ENCODE measurements at places on chromosomes 3 and 15. TPM values are rescaled to one million over a fixed set of nuclear protein-coding genes. Genes with fewer than 3 reads are reported as not detected.
A peak's percentile ranks its signal among the peaks of the same experiment; 100 is the strongest.

- no peak for DNase-seq
These were observed 290.8 kb downstream of the EPHB1 start for GRCh38 chr3:135085652-135086436.

- no peak for DNase-seq
These were observed 232.3 kb downstream of the TJP1 start for GRCh38 chr15:29589975-29590374.

DNA sequence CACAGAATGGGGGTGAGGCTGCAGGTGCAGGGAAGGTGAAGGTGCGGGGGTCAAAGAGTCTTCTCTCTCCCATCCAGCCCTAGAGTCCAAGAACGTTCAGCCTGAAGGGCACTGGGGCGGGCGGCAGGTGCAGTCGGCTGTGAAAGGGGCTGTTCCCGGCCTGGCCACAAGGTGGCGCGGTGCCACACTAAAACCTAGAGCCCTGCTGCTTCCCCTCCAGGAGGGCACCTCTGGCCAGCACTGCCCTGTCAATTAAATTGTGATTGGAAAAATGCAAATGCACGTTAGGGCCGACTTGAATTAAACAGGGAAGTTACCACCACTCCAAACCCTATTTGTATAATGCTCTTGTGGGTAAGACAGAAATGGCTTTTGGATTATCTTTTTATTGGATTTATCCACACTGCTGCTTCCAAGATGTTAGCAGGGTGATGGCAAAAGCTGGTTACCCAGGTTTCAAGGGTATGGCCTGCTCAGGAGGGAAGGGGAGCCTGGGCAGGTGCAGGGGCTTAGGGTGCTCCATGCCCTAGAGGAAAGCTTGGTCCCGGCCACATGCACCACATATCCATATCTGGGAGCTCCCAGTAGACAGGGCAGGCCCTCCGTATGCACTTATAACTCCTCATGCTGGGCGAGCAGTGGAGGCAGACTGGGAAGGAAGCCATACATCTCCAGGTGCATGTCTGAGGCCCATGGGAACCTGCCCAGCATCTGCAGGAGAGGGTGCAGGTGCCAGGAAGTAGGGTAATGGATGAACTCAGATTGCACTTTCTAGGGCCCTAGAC, 119.8 kb downstream of the ADCY5 start:
- DNase-seq: peak; percentile 77

- DNase-seq: no peak
These were observed 187.8 kb downstream of the TLE3 start for GRCh38 chr15:69909719-69910444.

- DNase-seq: peak; percentile 48
These were observed 76.1 kb downstream of the ISG20 start for GRCh38 chr15:88714782-88715372.

DNA sequence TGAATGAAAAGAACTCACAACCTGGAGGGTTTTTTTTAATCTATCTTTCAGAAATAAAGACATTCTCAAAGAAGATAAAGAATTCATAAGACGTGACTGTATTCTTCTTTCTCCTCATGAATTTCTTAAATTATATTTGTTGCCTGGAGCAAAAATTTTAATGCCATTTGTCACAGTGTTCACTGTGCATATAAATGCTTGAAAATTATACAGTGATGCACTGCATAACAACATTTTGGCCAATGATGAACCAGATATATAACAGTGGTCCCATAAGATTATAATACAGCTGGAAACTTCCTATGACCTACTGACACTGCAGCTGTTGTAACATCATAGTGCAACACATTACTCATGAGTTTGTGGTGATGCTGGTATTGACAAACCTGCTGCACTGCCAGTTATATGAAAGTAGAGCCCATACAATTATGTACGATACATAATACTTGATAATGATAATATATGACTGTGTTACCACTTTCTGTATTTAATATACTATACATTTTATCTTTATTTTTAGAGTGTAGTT, 67.3 kb downstream of the P2RY1 start:
- no peak for DNase-seq

The SPINK8 gene
- total RNA-seq: not detected

The TLR9 gene
- 1.3 TPM for total RNA-seq
